ENCODE measurements at places on chromosomes 7 and 10. TPM values are rescaled to one million over a fixed set of nuclear protein-coding genes. Genes with fewer than 3 reads are reported as not detected.

The HOXA2 gene
- total RNA-seq, result 0.16 TPM

The NCF1 gene
- not detected for total RNA-seq

The TAS2R5 gene
- total RNA-seq, result 1.4 TPM

The GATAD1 gene
- total RNA-seq, result 25.7 TPM

The FGFBP3 gene
- 1.2 TPM for total RNA-seq

The SMO gene
- 4.2 TPM for total RNA-seq

The HYAL4 gene
- not detected for total RNA-seq

The FAM237B gene
- not detected for total RNA-seq

The GIMAP5 gene
- not detected for total RNA-seq

The TMEM229A gene
- total RNA-seq, result 3.8 TPM

The CADPS2 gene
- total RNA-seq, result 26.9 TPM

The AKR1C2 gene
- total RNA-seq, result 376 TPM

The MORN4 gene
- 10.1 TPM for total RNA-seq

The CPA5 gene
- 0.09 TPM for total RNA-seq

The GNGT1 gene
- total RNA-seq, result not detected

The RNF32 gene
- 0.54 TPM for total RNA-seq

The AKR1C4 gene
- total RNA-seq, result not detected

The UFSP1 gene
- 3.3 TPM for total RNA-seq

The NPSR1 gene
- total RNA-seq, result not detected

The LHFPL3 gene
- total RNA-seq, result not detected

The CLRN3 gene
- not detected for total RNA-seq

The PLXDC2 gene
- total RNA-seq, result 11.2 TPM

The CDNF gene
- total RNA-seq, result 1.2 TPM

The PYROXD2 gene
- total RNA-seq, result 10.2 TPM

The LEP gene
- under 0.01 TPM for total RNA-seq

The GAD2 gene
- total RNA-seq, result not detected

The RHOBTB1 gene
- total RNA-seq, result 15.8 TPM

The FZD1 gene
- total RNA-seq, result 28.7 TPM

The STEAP1 gene
- total RNA-seq, result 83.4 TPM

The GSDME gene
- total RNA-seq, result 59.9 TPM

The ELN gene
- 101 TPM for total RNA-seq

The NKX6-2 gene
- not detected for total RNA-seq

The ZPBP gene
- total RNA-seq, result not detected

The PROSER2 gene
- 4.7 TPM for total RNA-seq

The RBM20 gene
- 0.08 TPM for total RNA-seq

The EPO gene
- not detected for total RNA-seq

The CYP26A1 gene
- not detected for total RNA-seq

The HABP2 gene
- not detected for total RNA-seq

The TMEM196 gene
- not detected for total RNA-seq

The NYAP1 gene
- 0.81 TPM for total RNA-seq

The ZNF277 gene
- 41.4 TPM for total RNA-seq

The CALML5 gene
- total RNA-seq, result not detected

The FERD3L gene
- total RNA-seq, result not detected

The ZNHIT1 gene
- total RNA-seq, result 75.6 TPM

The GSTO2 gene
- 3.4 TPM for total RNA-seq

The EBLN1 gene
- total RNA-seq, result not detected

The PRTFDC1 gene
- total RNA-seq, result 39.6 TPM
